Foreskin keratinocyte (primary cell): ENCODE measurements at places on chromosomes 13 and 19. TPM values are rescaled to one million over a fixed set of nuclear protein-coding genes. Genes with fewer than 3 reads are reported as not detected.
A peak's percentile ranks its signal among the peaks of the same experiment; 100 is the strongest.

DNA sequence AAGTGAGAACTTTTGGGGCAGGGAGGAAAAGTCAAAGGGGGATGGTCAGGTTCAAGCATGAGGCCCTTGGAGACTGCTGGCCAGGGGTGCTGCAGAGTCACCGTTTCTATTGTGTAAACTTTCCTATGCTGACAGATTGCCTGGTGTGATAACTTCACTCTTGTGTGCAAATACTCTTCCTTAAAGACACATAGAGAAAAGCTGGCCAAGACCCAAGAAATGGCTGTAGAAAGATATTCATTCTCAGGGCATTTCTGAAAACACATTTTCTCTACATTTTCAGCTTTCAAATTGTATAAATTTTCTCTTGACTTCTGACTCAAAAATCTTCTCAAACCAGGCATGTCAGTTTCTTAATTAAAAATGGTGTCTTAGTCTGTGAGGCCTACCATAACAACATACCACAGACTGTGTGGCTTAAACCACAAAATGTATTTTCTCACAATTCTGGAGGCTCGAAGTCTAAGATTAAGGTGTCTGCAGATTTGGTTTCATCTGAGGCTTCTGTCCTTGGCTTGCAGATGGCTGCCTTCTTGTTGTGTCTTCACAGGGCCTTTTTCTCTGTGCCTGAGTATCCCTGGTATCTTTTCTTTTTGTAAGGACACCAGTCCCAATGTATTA, 304.5 kb downstream of the KCNRG start:
- no peak for DNase-seq

DNA sequence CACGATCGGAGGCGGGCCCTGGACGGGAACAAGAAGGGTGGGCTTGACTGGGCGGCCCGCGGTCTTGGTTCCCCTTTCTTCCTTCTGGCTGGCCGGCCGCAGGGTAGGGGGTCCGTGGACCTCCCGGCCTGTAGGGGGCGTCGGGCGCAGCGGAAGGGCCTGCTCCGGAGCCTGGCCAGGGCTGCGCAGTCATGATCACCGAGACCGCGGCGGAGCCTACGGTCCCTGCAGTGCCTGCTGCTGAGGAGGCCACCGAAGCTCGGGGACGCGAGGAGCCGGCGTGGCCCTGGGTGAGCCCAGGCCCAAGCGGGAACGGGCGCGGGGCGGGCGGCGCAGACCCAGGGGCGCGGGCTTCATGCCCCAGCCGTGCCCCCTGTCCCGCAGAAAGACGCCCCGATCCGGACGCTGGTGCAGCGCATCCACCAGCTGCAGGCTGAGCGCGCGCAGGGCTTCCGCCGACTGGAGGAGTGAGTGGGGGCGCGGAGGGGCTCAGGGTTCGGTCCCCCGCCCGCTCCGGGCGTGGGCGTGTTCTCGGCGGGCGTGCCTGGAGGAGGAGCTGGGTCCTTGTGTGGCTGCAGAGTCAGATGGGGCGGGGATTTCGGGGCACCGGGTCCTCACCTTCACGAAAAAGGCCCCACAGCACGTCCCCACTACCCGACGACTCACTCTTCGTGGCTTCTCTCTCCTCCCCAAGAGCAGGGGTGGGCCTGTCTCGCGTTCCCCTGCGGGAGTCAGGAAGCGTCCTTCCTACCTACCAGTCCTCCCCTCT, at the start of gene REX1BD:
Gene REX1BD (plus strand): TSS at position 188 of the 769 bp plus-strand sequence. CDS start 4 bp downstream, at position 192.
- peak; percentile 73 for DNase-seq

Gene GIPR
- 0.65 and 1.3 TPM in 2 replicates for total RNA-seq

- DNase-seq = no peak
Measured at GRCh38 chr19:11769995-11770394, 3.2 kb downstream of the ZNF441 start.

DNA sequence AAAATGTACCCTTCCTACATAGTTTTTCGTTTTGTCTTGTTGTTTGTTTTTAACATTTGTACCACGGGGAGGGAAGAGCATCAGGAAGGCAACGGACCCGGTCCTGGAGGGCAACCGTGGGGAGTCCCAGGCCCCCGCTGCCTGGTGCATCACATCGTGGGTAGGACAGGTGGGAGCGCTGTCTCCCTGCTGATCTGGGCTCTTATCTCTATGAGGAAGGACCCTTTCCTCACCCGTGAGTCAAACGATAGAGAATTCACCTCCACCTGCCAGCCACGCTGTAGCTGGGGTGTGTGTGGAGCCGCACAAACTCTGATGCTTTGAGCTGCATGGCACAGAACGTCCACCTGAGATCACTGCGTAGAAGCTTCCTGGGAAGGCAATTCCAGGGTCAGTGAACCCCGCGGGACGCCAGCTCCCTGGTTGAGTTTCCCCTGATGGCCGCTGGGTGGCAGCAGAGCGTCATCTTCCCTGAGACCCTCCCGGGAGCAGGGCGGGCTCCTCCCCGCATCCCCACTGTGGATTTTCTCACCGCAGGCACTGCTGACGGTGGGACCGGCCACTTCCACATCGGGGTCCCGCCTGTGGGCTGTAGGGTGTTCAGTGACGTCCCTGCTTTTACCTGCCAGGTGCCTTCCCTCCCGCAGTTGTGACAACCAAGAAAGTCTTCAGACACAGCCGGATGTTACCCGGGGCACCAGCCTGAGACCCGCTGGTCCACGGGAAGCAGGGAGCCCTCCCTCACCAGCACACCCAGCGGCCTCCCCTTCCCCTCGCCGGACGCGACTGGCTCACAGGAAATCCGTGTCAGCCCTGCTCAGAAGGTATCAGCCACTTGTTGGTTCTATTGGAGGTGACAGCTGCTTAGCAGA, 54.7 kb downstream of the ZNF787 start:
- DNase-seq = no peak

GRCh38 chr19:46911456-46911855, 50.7 kb downstream of the ARHGAP35 start:
- DNase-seq = no peak

DNA sequence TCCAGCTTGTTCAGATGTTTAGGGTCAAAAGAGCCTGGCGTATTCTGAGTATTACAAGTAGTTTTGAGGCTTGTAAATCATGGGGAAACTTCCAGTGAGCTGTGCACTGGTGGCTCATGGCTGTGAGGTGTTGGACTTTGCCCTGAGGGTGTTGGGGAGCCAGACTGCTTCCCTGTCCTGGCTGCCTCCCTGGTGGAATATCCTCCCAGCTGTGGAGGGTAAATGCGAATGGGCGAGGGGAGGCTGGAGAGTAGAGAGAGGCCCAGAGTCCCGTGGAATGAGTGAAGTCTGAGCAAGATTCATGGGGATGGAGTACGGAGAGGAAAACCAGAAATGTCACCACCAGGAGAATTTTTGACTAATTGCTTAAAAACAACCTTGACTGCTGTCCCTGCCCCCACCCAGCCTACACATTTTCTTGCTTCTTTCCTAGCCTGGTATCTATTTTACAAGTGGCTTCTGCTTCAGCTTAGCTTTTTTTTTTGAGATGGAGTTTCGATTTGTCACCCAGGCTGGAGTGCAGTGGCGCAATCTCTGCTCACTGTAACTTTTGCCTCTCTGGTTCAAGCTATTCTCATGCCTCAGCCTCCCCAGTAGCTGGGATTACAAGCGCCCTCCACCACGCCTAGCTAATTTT, 3.7 kb downstream of the SNRPA start:
- DNase-seq = no peak

Gene ADAT3
- 2.7 and 3.2 TPM in 2 replicates for total RNA-seq

DNA sequence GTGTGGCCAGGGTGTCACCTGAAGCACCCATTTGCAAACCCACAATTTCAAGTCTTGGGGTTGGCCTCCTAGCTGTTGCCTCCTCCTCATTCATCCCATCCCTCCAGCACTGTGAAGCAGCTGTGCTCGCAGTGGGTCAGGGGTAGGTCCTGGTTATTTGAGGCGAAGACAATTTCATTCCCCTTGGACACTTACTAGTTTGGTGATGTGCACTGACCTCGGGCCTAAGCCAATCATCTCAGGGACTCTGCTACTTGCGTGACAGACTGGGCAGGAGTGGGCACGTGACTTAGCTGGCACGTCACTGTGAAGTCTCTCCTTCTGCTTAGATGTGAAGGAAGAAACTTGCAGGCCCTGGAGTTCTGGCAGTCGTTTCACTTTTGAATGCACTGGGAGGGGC, 3.5 kb upstream of the ATP11A start:
- no peak for DNase-seq

Gene FGF9
- total RNA-seq = 0.04 TPM in 1 of 2 replicates, not detected in the other

Gene TNFSF11
- total RNA-seq = not detected in 2 replicates

DNA sequence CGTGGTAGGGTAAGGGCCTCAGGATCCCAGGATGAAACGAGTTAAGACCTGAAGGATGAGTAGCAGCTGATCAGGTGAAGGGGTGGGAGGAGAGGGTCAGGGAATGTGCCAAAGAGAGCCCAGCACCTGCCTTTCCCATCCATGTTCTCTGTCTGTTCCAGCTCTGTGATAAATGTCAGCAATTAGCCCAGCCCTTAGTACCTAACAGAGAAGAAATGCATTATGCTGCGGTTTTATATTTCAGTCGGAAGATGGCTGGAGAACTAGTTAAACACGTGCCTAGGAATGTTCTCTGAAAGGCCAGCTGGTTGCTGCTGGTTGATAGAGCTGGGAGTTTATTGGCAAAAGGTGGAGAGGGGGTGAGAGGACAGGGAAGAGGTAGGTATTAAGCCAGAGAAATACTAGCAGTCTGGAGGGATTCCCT, 268.2 kb downstream of the SHISA2 start:
- peak; percentile 36 for DNase-seq

- DNase-seq = no peak
Measured at GRCh38 chr19:1945899-1946298, 4.9 kb downstream of the CSNK1G2 start.

- no peak for DNase-seq
Measured at GRCh38 chr13:98507282-98507797, 69.6 kb downstream of the STK24 start.

DNA sequence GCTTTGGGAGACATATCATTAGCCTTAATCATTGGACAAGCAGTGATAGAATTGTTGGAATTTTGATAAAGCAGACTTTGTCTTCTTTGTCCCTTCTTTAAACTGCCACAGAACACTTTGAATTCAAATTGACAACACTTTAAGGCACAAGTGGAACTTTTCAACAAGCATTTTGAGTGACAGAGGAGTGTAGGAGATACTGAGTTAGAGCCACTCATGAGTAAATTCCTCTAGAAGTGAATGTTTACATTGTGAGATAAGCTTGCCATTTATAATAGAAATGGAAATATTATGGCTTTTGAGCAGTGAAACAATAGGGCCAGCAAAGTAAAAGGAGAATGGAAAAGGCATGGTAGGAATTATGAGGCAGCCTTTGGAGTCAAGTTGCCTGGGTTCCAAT, 515.8 kb downstream of the SLITRK6 start:
- DNase-seq = no peak

DNA sequence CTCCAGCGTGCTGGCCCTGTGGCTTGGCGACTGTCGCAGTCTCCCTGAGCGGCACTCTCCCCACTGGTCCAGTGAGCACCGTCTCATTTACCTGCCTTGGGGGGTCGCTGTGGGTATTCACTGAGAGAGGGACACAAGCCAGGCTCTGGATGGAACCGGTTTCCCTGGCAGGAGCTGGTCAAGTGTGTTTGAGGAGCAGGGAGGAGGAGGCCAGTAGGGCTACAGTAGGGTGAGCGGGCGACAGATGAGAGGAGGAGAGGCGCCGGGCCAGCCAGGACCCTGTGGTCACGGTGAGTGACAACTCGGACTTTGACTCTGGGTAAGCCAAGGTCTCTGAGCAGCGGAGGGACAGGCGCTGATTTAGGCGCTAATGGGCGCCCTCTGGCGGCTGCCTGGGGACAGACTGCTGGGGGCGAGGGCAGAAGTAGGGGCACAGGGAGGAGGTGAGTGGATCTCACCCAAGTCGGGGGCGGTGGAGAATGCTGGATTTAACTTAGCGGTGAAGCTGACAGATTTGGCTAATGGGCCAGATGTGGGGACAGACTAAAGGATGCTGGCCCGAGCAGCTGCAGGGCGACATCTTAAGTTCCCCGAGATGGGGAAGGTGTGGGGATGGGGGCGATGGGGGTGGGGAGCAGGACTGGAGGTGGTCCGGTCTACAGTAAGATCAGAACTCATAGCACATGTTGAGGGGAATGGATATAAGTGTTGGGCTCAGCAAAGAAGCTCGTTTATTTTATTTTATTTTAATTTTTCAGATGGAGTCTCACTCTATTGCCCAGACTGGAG, 4.7 kb upstream of the PRMT1 start:
- DNase-seq = no peak

Gene F10
- not detected in 2 replicates for total RNA-seq

DNA sequence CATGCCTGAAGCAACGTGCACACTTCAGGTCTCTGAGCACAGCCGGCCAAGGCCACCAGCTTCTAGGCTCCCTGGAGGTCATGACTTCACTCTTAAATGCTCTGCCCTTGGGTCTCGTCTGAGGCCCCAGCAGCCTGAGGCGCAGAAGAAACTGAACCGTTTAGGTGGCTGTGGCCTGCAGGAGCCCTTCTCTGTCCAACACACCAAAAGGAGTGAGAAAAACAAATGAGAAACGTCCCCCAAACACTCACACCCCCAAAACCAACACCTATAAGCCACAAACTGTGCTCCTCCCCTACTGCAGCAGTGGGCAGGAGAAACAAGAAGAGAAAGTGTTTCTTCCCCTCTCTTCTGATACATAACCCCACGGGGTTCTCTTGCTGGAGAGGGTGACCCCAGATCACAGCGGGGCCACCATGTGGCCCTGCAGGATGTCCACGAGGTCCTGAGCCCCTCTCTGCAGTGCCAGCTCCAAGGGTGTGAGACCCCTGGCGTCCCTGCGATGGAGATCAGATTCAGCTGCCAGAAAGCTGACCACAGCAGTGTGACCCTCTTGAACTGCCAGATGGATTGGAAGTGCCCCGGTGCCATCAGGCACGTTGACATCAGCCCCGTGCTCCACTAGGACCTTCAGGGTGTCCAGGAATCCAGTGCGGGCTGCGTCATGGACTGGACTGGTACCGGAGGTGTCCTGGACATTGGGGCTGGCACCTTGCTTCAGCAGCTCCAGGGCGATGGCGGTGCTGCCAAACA, 1.0 kb upstream of the KRI1 start:
- no peak for DNase-seq

DNA sequence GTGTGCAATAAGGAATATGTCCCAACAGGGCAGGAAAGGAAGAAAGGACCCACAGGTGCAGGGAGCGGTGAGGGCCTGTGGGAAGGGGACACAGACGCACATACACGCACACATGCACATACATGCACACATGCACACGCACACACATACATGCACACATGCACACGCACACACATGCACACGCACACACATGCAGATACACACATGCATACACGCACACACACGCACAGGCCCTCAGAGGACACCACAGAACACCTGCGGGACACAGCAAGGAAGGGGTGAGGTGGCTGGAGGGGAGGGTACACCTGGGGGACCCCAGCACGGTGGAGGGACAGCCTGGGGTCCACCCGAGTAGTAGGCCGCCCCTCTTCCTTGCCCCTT, 12.9 kb downstream of the PIP5K1C start:
- no peak for DNase-seq

GRCh38 chr19:6362027-6362350, 658 bp downstream of the CLPP start:
- DNase-seq = no peak

- no peak for DNase-seq
Measured at GRCh38 chr19:44658069-44658733, 13.1 kb upstream of the CEACAM19 start.

DNA sequence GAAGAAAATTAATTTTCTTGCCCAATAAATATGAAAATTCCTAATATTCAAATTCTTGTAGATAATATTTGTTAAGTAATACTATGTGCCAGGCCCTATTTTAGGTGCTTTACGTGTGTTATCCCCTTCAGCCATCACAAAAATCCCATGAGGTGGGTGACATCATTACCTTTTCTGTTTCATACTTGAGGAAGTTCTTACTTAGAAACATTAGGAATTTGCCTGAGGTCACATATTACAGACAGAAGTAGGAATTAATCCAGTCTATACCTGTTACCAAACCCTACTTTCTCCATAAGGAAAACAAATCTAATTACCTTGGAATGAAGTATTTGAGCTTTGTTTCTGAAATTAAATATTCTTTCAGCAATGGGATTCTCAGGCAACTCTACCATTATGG, 336.1 kb downstream of the GPC6 start:
- DNase-seq = peak; percentile 74
